Testis (tissue), 5 donors: ENCODE measurements at places on chromosomes 11 and 22. TPM values are rescaled to one million over a fixed set of nuclear protein-coding genes. Genes with fewer than 3 reads are reported as not detected.

DNA sequence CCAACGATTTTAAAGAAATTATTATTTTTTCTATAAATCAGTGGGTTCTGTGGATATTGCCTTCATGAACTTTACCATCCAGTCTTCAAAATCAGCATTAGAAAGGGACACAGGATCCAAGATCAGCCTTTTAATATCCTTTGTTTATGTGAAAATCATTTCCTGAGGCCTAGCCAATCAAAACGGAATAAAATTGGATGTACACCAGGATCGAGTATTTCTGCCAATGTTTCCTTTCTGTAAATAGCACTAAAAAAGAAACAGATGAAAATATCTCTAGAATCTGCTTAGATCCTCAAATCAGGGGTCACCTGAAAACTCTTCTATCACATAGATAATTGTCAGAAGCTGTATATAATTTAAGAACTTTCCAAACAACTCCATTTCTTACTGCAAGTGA is 1598.5 kb downstream of the LRRC4C start:
- H3K4me3 ChIP-seq: no peak overlapping the region
- no peak overlapping the region for H3K27ac ChIP-seq
- H3K4me1 ChIP-seq: no peaks in the 10 kb centered on the region
- no peaks in the 10 kb centered on the region for H3K27me3 ChIP-seq

DNA sequence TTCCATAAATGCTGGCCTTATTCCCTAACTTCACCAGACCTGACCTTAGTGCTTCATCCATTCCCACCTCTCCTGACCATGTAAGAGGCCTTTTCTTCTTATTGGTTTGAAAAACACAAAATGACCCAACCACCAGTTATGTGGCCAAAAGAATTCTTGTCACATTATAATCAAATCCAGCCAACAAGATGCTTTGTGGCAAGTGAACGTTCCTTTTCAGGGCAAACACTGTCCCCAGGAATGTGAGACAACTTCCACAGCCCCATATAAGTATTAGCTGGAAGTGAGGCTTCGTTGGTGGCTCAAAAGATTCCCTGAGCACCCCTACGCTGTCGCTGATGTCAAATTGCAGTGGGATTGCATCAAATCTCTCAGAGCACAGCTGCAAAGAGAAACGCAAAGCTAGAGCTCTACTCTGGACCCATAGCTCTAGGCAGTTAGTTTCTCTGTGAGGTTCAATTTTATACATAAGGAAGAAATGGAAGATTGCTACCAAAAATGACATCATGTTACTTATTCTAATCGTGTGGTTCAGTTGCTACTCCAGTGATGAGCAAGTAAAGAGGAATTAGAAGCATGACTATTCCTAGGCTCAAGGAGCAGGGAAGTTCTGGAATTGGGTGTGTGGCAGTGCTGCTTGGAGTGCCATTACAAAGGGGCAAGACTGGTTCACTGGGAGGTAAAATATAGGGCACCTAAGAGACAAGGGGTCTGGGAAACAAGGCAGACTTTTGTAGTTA is 26.1 kb downstream of the GLYATL1 start:
- no peak for DNase-seq
- H3K4me1 ChIP-seq: no peaks in the 10 kb centered on the region
- H3K36me3 ChIP-seq: no peaks in the 10 kb centered on the region
- no peak overlapping the region for H3K27ac ChIP-seq
- no peaks in the 10 kb centered on the region for H3K27me3 ChIP-seq
- no peak overlapping the region for H3K4me3 ChIP-seq

DNA sequence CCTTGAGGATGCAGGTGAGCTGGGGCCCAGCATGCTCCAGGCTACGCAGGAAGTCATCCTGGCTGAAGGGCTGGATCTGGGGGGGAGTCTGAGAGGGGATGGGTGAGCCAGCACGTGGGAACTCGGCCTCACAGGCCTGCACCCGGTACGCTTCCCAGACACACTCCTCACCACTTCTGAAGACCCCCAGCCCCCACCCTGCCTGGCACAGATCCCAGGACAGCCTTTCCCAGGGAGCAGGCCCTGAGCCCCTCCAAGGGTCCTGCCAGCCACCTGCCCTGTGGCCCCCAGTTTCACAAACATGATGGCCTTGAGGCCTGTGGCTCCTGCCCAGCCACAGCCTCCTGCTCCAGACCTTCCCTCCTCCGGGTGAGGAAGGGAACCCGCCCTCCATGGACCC is 5.6 kb upstream of the PLXNB2 start:
- H3K27ac ChIP-seq: no peak overlapping the region
- no peaks in the 10 kb centered on the region for H3K36me3 ChIP-seq
- H3K4me1 ChIP-seq: peaks cover 17% of the 10 kb centered on the region
- no peak for DNase-seq

- no peaks in the 10 kb centered on the region for H3K36me3 ChIP-seq
- no peaks in the 10 kb centered on the region for H3K27me3 ChIP-seq
- no peak overlapping the region for H3K4me3 ChIP-seq
- H3K4me1 ChIP-seq: no peaks in the 10 kb centered on the region
Observed at GRCh38 chr22:19497245-19497644, 17.5 kb downstream of the CDC45 start.

GRCh38 chr11:69572861-69573260 is 68.1 kb upstream of the CCND1 start:
- H3K4me1 ChIP-seq: no peaks in the 10 kb centered on the region
- no peak overlapping the region for H3K4me3 ChIP-seq
- H3K36me3 ChIP-seq: no peaks in the 10 kb centered on the region

GRCh38 chr11:125330462-125331325 is 165.4 kb downstream of the FEZ1 start:
- no peaks in the 10 kb centered on the region for H3K36me3 ChIP-seq
- no peak overlapping the region for H3K27ac ChIP-seq
- no peak for DNase-seq

DNA sequence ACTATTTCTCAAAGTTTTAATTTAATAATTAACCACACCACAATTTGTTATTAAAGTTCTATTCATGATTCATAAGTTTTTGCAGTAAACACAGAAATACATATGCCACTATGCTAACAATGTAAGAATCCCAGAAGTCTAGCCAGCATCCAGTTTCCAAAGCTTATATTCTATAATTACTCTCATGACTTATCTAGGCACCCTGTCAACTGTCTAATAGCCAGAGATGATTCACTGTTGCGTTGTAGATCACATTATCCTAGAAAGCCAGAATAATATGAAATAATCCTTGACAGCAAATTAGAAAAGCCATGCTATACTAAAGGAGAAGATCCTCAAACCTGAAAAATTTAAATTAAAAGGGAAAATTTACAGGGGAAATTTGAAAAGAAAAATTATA is 141.0 kb downstream of the SOX6 start:
- no peaks in the 10 kb centered on the region for H3K36me3 ChIP-seq
- H3K27ac ChIP-seq: no peak overlapping the region
- no peaks in the 10 kb centered on the region for H3K27me3 ChIP-seq

- no peak overlapping the region for H3K4me3 ChIP-seq
- DNase-seq: no peak
- no peaks in the 10 kb centered on the region for H3K36me3 ChIP-seq
Observed at GRCh38 chr11:45171550-45171949, 25.1 kb downstream of the PRDM11 start.

GRCh38 chr11:35088676-35089075 is 50.3 kb upstream of the CD44 start:
- no peaks in the 10 kb centered on the region for H3K27me3 ChIP-seq
- no peak overlapping the region for H3K4me3 ChIP-seq
- no peaks in the 10 kb centered on the region for H3K4me1 ChIP-seq
- H3K27ac ChIP-seq: no peak overlapping the region
- no peak for DNase-seq
- no peaks in the 10 kb centered on the region for H3K36me3 ChIP-seq

- H3K4me1 ChIP-seq: no peaks in the 10 kb centered on the region
- no peak overlapping the region for H3K4me3 ChIP-seq
- no peaks in the 10 kb centered on the region for H3K27me3 ChIP-seq
Observed at GRCh38 chr22:17767233-17768065, 6.8 kb downstream of the BID start.

GRCh38 chr22:37010174-37010573 is 9.1 kb downstream of the TST start:
- no peak overlapping the region for H3K4me3 ChIP-seq
- H3K27me3 ChIP-seq: no peaks in the 10 kb centered on the region
- no peaks in the 10 kb centered on the region for H3K4me1 ChIP-seq
- no peak overlapping the region for H3K27ac ChIP-seq
- DNase-seq: no peak

DNA sequence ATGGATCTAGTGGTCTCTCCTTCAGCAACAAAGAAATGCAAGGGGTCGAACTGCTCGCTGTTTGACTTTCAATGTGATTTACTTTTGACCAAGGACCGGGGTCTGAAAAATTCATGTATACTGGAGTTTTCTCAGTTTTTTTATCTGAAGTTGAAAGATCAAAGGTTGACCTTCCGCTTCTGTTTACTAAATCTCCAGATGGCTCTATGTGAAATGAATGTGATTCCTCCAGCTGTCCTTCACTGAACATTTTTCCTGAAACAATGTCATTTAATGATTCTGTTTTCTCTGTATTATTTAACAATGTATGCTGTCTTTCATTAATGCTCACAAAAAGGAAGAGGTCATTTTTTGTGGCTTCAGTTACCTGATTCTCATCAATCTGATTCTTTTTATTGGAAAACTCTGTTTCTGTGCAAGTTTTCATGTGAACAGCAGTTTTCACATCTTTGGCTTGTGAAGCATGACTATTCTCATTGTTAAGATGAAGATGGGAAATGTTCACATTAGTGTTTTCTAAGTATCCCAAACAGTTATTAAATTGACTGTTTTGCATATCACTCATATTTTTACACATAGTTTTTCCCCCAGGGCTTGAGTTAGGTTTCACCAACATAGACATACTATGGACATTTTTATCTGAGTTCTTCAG is 30.0 kb downstream of the EIF3M start:
- H3K4me1 ChIP-seq: no peaks in the 10 kb centered on the region
- H3K27me3 ChIP-seq: no peaks in the 10 kb centered on the region
- H3K36me3 ChIP-seq: no peaks in the 10 kb centered on the region
- DNase-seq: no peak
- no peak overlapping the region for H3K4me3 ChIP-seq
- no peak overlapping the region for H3K27ac ChIP-seq

DCHS1 gene
- 14.2 TPM for polyA plus RNA-seq

RNF26 gene
- polyA plus RNA-seq: 37.1 TPM

AASDHPPT gene
- 72.3 TPM for polyA plus RNA-seq

ST14 gene
- 5.8 TPM for polyA plus RNA-seq
